Gastroesophageal sphincter (tissue), 4 donors: ENCODE measurements at places on chromosomes 16 and 17. TPM values are rescaled to one million over a fixed set of nuclear protein-coding genes. Genes with fewer than 3 reads are reported as not detected.

SLC5A11 gene
- 0.27 TPM for total RNA-seq

GPR142 gene
- not detected for total RNA-seq

ADGRG3 gene
- total RNA-seq = 2.8 TPM

TMED6 gene
- total RNA-seq = not detected

CSH1 gene
- total RNA-seq = not detected

- no peak for ATAC-seq
These were observed 248.3 kb upstream of the CIBAR2 start for GRCh38 chr16:85360323-85361277.

DNA sequence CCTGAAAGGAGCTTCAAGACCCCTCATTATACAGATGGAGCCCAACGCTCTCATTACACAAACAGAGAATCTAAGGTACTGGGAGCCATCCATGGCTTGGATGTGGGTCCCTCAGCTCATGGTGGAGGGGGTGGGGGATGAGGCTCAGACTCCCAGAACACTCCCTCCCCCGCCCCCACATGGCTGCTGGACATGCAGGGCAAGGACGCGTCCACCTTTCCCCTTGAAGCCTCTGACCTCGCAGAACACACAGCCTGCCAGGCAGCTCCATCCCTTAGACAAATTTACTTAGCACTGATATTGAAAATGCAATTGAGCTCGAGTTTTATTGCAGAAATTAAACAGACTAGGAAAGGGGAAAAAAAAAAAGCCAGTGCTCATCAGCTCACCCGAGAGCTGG lies 203.9 kb downstream of the ZNF423 start:
- no peak for ATAC-seq

DNA sequence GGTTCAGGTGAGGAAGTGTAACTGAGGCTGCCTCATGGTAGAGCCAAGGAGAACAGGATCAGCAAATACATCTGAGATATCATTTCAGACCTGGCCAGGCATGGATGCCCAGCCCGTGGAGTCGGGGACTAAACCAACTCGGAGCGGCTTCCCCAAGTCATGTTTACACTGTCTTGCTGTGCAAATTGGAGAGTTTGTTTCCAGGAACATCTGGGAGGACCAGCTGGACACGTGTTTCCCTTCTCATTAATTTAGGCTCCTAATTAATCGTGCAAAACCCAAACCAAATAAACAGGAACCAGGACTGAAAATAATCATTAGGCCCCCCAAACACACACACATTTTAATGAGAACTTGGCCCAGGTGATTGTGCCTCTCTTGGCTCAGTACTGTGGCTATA lies 70.9 kb upstream of the SALL1 start:
- no peak for ATAC-seq

DNA sequence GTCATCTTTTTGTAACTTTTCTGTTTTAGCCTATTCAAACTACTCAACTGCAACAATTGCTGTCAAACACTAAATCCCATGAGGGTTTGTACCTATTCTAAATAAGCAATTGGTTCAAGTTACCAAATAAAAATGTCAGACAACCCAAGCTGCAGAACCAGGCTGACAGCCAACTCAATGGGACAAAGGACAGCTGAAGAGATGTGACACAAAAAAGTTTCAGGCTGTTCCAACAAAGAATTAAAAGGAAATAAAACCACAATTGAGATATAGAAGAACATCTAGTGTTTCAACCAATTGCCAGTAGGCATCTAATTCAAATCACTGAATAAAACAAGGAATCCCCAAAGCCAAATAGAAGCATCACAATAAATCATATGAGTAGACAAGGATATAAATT lies 49.3 kb downstream of the GRB7 start:
- no peak for ATAC-seq

- no peak for ATAC-seq
These were observed 25.1 kb downstream of the TBX4 start for GRCh38 chr17:61477204-61477834.

- no peak for ATAC-seq
These were observed 30.9 kb upstream of the DYNLRB2 start for GRCh38 chr16:80509872-80510271.

DNA sequence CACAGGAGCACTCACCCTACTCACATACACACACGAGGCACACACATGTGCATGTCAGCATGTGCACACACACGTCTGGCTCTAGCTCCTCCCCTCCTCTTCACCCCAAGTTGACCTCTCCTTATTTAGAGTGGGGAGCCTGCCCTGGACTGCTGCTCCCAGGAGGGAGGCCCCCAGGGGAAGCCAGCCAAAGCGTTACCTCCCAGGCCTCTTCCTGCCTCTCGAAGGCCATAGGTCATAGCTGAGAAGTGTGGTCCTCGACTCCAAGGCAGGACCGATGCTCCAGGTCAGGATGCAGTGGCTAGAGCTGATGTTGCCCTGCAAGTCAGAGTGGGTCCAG lies 18.8 kb downstream of the POLR3K start:
- ATAC-seq = no peak

DNA sequence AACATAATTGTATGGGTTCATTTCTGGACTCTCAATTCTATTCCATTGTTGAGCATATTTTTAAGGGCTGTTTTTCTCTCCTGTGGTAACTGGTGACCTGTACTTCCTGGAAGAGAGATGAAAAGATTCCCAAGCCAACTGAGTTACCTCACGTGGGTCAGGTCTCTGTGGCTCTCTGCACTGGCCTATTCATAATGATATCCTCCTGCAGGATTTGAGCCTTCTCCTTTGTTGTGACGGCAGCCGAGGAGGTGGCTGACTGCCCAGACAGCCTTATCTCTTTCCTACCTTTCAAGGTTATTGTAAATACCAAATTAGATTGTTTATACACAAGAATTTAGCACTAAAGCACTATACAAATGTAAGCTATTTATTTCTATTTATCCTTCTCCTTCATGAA lies 2.7 kb upstream of the ACE start:
- no peak for ATAC-seq

DNA sequence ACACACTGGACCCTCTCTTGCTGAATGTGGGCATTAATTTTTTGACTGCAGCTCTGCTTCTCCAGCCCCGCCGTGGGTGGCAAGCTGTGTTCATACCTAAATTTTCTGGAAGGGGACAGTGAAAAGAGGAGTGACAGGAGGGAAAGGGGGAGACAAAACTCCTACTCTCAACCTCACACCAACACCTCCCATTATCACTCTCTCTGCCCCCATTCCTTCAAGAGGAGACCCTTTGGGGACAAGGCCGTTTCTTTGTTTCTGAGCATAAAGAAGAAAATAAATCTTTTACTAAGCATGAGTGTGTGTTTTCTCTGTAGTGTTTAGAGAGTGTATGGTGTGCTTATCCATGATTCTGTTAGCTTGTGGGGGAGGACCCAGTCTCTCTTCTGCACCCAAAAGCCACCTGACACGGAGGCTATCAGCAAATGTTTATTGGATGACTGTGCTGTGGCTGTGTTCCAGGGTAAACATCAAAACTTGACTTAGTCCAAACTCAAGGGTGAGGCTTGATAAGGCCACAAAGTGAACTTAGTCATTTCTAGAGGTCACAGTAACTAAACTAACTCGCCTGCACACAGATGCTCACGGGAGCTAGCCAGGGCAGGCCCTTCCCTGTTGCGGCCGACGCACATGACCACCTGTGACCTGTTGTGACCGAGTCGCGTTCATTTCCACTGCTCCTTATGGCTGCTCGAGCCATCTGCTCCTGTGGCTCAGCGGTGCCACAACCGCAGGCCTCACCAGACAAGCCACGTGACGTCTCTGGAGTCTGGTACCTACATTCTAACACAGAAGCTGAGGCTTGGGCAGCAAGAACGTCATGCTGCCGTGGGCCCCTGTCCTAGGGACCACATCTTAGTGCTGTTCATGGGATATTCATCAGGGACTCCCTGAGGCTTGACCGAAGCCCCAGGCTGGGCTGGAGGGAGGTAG lies 9.8 kb upstream of the MED11 start:
- no peak for ATAC-seq

DNA sequence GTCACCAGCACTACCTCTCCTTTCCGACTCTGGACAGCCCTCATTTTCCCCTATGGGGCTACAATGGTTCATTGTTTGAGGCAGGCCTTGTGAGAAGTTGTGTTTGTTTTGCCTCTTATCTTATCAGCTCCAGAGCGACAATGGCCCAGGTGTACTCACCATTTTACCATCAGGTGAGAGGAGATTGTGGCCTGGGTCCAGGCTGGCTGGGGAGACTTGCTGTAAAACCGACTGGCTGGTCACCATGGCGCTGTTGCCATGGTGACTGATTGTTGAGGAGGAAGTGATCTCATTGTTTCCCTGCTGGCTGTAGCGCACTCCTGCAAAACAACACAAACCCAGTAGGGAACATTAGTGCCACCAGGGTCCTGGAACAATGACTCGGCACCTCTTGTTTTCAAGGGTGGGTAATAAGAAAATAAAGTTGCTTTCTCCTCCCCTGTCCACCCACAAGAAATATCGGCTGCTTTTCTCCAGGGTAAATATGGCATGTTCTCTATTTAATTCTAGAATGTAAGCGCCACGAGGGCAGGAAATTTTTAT lies 34.4 kb downstream of the HNF1B start:
- no peak for ATAC-seq

- ATAC-seq = no peak
These were observed 27.2 kb downstream of the MAP3K14 start for GRCh38 chr17:45289301-45290268.

DNA sequence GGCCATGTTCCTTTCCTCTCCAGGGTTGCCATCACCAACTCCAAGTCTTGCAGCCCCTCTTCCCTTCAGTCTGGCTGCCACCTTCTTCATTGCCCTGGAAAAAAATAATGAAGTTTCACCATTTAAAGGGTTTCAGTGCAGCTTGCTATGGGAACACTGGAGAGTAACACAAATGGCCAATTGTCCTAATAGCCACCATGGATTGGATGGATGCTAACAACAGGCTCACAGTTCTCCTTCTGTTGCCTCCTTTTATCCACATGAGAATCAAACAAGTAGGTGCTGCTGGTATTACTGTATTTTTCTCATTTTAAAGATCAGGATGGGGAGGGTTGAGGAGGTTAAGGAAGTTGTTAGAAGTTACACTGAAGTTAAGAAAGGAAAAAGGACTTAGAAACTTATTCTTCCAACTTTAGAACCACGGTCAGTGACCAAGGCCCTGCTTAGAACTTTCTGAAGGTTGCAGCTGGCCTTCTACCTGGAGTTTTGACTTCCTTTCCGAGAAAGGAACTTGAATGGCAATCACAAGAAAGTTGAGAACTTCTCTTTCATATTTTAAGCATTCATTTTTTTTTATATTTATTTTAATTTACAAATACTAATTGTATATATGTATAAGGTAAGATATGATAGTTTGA lies 198.0 kb upstream of the MAF start:
- no peak for ATAC-seq

GRCh38 chr17:46020998-46021397 lies 21.9 kb downstream of the STH start:
- no peak for ATAC-seq

DNA sequence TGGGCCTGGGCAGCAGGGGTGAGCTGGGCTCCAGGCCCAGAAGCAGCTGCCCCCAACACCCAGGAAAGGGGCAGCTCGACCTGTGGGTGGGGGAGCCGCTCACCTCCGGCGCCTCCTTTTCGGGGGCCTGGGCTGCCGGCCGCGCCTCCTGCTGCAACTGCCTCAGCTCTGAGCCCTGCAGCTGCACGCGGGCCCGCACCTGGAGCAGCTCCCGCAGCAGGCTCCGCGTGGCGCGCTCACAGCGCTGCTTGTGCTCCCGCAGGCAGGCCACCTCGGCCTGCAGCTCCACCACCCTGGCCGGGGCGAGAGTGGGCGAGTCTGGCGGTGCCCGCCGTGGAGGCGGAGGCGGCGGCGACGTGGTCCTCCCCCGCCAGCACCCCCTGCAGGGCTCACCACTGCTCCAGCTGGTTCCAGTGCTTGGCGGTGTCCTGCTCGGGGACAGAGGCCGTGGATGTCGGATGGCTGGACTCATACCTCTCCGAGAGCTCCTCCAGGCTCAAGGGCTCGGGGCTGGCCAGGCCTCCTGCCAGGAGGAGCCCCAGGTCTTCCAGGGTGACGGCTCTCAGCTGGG lies 868 bp downstream of the CCDC154 start:
- ATAC-seq = no peak

- ATAC-seq = no peak
These were observed 61.5 kb downstream of the HELZ start for GRCh38 chr17:67183531-67183930.

GRCh38 chr16:12387786-12388185 lies 411.3 kb downstream of the SNX29 start:
- ATAC-seq = no peak

- no peak for ATAC-seq
These were observed 547.2 kb upstream of the CDH8 start for GRCh38 chr16:62583414-62583813.

DNA sequence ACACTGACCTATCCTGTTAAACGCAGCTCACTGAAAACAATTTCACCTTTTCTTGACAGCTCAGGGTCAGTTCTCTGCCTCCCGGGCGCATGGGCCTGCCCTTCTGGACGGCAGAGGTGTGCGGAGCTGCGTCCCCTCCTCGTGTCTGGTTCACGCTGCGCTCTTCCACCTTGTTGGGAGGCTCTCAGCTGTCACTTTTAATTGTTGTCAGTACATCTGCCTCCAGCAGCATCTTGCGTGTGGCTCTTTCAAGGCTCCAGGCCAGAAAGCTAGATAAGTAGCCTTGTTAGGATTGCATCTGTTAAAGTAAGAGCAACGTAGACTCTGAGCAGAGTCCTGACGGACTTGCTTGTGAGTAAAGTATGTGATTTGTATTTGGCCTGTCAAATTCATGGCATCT lies 59.4 kb downstream of the MGAT5B start:
- ATAC-seq = no peak

DNA sequence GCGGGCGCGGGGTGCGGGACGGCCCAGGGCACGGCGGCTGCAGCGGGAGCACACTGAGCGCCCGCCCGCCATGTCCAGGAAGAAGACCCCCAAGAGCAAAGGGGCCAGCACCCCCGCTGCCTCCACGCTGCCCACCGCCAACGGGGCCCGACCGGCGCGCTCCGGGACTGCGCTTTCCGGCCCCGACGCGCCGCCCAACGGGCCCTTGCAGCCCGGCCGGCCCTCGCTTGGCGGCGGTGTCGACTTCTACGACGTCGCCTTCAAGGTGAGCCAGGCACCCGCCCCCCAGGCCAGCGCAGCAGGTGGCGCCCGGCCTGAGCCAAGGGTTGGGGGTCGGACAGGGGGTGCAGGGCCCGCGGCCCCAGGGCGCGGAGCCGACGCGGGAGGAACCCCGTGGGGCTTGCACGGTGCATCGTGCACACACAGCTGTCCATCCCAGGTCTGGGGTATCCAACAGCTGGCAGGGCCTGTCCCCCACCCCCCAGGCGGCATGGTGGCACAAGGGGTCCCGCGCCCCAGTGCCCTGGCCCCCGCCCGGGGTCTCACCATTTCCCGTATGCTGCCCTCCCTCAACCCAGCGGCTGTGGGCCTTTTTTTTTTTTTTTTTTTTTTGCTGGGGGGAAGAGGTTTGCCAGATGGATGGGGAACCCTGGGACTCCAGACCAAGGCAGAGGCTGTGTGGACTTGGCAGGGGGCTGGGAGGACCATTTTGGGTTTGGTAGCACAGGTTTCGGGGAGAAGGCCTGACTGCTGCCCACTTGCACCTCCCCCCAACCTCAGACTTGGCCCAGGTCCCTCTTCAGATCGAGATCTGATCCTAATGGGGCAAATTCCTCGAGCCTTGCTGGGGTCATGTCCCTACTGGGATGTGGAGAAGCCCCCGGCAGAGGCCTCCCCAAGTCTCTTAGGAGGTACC lies 547 bp downstream of the RAB26 start:
- ATAC-seq = no peak
